ENCODE measurements at places on chromosomes 11 and 22.

- DNase-seq = no peak
These were observed 53.2 kb downstream of the RPUSD4 start for GRCh38 chr11:126158054-126158791.

GRCh38 chr22:46122511-46122971 lies 27.8 kb upstream of the PPARA start:
- no peak for DNase-seq

GRCh38 chr11:47418454-47419259 lies 7.6 kb downstream of the PSMC3 start:
- DNase-seq = no peak

- DNase-seq = no peak
These were observed 15.7 kb downstream of the TSPO start for GRCh38 chr22:43167001-43167589.

- no peak for DNase-seq
These were observed 2.4 kb downstream of the SLC5A12 start for GRCh38 chr11:26719289-26719973.

DNA sequence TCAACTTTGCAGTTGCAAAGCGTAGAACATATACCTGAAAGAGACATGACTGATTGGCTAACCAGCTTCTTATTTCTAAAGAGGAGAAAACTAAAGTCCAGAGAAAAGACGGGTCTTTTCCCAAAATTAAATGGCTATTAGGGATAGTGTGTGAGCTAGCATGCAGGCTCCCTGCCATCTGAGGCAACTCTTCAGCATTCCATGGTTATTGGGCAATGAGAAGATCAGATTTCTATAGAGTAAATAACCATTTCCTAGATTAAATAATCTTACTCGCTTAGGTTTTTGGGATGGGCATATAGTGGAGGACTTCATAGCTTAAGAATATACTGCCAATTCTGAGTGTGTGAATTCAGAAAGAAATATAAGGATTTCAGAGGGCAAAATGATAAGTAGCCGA lies 95.0 kb downstream of the PDHX start:
- DNase-seq = no peak

GRCh38 chr11:12806113-12806512 lies 131.9 kb downstream of the TEAD1 start:
- DNase-seq = no peak

- no peak for DNase-seq
These were observed 41.0 kb upstream of the OLFML1 start for GRCh38 chr11:7444091-7444981.

GRCh38 chr11:127074151-127074761 lies 73.7 kb upstream of the KIRREL3 start:
- no peak for DNase-seq

DNA sequence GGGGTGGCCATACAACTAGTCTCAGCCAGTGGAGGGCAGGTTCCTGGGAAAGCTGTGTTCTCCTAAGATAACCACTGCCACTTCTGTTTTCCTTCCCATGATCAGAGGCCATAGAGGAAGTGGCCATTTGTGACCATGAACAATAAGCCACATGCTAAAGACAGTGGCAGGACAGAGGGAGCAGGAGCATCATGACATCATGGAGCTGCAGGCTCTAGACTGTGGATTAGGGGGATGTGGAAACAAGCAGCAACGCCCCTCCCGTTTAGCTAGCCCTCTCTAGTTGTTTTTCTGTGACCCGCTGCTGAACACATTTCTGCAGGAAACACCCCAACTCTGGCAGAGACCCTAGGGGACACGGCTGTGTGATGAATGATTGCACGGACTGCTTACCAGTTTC lies 195.0 kb upstream of the NECTIN1 start:
- no peak for DNase-seq

DNA sequence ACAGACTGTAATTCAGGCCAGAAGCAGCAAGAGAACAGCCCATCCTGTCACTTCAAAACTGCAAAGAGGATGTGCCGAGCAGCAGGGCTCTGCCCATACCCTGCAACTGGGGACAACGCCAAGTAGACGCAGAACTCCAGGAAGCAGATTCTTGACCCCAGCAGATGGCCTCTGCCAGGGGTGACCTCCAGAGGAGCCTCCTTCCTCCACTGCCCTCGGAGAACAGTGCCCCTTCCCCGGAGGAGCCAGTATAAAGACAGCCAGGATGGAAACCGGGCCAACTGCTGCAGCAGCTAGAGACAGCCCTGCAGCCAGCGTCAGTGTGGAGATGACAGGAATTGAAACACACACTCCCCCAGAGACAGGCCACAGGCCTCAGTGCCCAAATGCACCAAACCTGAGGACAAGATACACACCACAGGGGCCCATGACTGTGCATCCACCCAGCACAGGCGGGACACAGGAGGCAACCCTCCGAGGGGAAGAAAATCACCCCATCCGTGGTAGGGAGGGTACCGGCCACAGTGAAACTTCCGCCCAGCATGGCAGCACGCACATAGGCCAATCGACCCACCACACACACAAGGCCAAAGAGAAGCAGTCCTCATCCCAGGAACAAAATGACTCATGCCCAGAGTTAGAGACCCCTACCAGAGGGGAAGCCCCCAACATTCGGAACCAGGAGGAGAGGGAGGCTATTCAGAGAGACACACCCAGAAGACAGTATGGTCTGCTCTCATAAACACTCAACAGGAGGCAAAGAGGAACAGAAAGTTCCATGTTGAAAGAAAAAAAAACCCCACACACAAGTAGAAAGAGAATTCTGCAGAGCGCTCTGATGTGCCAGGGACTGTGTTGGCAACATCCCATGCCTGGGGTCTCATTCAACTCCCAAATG lies 5.6 kb downstream of the AHNAK start:
- DNase-seq = no peak

All from chondrocyte (in vitro differentiated cells).